HT-29 (cell line): ENCODE measurements at places on chromosomes 2 and 18. TPM values are rescaled to one million over a fixed set of nuclear protein-coding genes. Genes with fewer than 3 reads are reported as not detected.

DNA sequence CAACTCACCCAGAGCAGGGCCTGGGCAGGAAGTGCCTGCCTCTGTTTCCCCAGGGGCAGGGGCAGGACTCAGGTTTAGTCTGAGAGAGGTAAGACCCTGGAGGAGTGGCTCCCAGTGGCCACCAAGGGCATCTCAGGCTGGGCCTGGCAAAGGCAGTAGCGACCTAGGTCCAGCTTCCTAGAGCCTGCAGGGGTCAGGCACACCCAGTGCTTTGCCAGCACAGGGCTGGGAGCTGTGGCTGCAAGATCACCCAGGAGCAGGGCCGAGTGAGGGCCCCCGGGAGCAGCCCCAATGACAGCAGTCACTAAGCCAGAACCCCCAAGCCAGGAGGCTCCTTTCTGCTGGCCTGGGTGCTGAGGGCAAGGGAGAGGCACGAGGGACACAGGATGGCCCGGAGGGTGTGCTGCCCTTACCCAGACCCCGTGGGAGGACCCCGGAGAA is 8.8 kb upstream of the DUSP2 start:
- DNase-seq: peak; percentile 17

DNA sequence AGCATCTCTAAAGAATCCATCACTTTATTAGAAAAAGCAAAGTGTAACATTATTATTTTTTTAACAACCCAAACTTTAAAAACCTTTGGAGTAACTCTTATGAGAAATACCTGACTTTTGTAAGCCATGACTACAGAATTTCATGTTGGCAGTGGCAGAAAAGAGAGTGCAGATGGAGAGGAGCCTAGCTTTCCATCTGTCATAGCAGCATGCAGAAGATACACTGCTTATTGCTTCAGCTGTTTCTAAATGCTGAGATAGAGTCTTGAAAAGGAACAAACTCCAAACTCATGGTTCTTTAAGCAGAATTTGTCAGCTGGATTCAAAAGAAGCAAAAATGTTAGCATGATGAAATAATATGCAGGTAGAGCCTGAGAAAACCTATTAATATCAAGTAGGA is 1130.3 kb downstream of the DPP10 start:
- no peak for DNase-seq

DNA sequence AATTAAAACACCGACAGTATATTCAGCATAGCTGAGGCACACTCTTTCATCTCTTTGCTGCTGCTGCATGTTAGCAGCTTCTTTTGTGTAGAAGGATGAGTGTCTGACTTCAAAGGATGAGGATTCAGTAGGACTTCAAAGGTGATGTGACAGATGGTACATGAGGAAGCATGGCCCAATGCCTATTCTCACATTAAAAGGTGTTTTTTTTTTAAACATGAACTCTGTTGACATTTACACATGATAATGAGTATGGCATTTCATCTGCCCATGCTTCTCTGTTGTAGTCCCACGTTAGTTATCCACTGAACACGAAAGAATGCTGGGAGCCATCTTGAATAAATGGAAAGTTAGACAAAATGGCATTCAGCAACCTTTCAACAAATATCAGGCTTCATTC is 1950.8 kb upstream of the PIK3C3 start:
- DNase-seq: no peak

DNA sequence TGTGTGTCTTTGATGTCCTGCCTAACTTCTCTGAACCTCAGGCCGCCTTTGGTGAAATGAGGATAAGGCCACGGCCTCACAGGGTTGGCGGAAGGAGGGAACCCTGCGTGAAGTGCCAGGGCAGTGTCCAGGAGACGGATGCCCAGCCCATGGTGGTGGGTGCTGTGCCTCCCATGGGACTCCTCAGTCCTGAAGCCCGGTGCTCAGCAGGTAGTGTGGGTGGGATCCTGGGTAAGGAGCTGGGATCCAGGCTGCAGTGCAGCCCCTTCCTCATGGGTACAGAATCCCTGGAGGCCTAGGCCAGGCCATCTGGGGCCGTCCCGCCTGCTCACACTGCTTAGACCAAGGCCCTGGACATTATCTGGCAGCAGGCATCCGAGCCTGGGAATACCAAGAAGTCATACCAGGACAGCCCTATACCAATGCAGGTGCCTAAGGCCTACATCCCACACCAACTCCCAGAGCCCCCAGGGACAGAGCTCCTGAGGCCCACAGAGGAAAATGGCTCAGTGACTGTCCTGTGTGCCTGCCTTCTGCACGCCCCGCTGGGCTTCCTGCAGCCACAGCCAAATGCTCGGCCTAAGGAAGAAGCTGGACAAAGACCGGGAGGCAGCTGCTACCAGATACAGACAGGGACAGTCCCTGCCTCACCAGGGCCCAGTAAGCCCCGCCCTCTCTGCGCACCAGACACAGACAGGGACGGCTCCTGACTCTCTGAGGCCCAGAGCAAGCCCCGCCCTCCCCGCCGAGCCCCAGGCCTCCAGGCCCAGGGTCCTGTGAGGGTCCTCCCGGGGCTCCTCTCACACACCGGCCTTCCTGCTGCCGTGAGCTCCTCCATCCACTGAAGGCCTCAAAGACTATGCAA is 78.0 kb downstream of the NDUFA10 start:
- DNase-seq: no peak

GRCh38 chr18:79200546-79201268 is 131.5 kb downstream of the ATP9B start:
- DNase-seq: no peak

DNA sequence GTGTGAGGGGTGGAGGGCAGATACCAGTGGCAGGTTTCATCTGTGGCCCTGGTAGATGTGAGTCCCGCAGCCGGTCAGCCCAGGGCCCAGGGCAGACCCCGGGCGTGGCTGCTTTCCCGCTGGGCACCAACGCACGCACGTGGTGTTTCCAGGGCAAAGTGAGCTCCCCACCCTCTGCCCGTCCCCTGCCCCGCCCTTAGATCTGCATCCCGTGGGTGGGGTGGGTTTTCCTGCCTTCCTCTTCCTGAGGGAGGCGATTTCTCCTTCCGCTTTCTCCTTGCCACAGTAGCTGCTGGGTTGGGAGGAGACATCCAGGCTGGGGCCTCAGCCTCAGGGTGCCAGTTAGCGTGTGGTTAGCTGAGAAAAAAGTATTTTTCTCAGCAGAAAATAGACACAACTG is 49.6 kb downstream of the ODC1 start:
- peak; percentile 73 for DNase-seq

DNA sequence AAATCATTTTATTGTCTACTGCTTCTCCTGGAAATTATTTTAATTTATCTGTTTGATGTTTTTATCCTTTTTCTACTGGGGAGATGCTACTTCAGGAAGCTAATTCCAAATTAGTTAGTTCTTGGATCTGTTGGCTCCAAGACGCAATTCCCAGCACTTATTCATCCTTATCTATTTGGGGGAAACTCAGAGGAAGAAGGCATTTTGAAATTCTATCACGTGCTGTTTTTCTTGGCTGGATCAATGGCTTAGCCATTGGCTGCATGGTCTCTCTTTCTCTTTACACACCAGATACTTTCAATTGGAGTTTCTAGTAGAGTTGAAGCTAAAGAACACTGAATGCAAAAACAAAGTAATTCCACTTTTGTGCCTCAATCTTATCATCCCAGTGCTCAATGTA is 98.3 kb downstream of the RAPGEF4 start:
- no peak for DNase-seq

GRCh38 chr18:8084160-8084559 is 517.0 kb downstream of the PTPRM start:
- peak; percentile 68 for DNase-seq

DNA sequence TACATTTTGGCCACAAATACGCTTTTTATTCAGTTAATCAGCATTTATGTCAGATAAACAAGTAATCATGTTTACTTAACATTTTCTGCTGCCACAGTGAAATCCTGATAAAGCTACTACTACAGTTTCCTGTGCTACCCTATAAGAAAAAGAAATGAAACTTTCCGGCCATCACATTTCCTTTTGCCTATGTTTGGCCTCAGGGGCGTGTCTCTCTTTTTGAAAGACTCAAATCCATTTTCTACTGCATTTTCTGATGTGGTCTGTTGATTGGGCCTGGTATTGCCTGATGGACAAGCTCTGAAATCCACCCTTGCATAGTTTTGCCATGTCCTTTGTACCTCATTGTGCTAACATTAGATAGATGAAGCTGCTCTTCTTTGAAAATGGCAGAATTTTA is 152.6 kb downstream of the AGPS start:
- no peak for DNase-seq

DNA sequence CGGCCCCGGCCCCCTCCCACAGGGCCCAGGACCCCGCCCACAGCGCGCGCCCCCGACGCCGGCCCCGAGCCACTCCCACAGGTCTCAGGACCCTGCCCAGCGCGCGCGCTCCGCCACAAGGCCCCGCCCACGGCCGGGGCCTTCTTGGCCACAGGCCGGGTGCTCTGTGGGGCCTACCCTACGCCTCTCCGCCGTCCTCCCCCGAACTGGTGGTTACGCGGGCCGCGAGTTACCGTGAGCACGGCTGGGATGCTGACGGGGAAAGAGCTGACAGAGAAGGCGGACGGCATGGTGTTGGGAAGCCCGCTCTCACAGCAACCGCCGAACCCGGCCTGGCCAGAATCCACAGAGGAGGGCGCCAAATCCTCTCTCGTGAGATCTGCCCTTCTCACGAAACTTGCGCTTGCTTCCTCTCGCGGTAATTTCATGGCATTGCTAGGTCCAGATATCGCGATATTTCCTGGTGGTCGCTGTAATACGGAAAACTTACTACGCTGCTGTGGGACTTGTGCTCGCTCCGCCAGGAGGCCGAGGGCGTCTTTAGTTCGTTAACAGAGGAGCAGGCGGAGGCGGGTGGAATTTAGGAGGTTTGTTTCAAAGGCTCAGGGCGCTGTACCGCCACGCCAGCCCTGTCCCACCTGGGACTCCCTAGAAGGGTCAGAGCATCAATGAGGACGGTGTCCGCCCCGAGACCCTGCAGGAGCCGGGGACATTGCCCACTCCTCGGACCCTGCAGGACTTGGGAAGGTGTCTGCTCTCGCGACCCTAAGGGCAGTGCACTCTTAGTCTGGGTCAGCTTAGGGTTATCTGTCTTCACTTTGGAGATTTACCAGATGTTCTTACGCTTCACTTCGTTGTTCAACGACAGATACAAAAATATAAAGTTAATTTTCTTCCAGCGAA is at the start of gene TMEM18:
Gene TMEM18, minus strand, starts transcription at position 351 of the 903 bp plus-strand sequence. Its CDS starts 61 bp downstream, at position 290.
- DNase-seq: peak; percentile 97

DNA sequence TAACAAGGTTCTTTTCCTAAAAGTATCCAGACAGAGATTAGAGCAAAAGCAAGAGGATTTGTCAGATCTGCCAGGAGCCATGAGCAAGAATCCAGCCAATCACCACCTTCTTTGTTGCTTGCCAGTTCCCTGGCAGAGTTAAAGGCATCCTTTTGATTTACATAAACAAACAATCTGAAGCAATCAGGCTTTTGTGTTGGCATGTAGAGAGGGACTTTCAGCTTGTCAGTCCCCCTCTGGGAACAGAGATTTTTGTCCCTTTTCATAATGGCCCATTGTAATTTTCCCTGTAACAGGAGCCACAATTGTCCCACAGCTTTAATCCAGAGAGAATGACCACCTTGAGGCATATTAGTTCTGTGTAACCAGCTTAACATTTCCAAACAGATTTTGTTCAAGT is at the start of gene ERMN:
Gene ERMN, minus strand, starts transcription at position 39 of the 400 bp plus-strand sequence. CDS start 182 bp downstream, outside the sequence.
- DNase-seq: no peak

Gene RAB27B
- 4.9 and 5.4 TPM in 2 replicates for total RNA-seq

Gene DOCK10
- total RNA-seq: not detected in 2 replicates

DNA sequence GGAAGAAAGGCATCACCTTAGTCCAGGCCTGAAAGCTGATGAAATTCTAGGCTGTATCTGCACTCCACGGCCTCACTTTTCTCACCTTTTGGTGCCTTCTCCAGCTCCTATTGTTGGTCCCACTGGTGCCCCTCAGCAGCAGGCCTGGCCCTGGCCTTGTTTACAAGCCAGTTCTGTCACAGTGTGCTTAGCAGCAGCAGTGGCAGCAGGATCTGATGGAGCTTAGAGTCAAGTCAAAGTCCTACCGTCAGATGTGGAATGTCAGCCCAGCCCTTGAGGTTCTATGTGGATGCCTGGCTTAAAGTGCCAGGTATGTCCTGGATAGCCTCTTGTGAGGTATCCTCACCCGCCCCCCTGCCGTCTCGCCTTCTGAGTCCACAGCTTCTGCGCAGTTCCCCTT is 281.3 kb downstream of the SUCLG1 start:
- DNase-seq: no peak

Gene RASGRP3
- total RNA-seq: 0.41 and 1.3 TPM in 2 replicates

- DNase-seq: no peak
These were observed 23.8 kb downstream of the SMAD4 start for GRCh38 chr18:51053814-51054213.

DNA sequence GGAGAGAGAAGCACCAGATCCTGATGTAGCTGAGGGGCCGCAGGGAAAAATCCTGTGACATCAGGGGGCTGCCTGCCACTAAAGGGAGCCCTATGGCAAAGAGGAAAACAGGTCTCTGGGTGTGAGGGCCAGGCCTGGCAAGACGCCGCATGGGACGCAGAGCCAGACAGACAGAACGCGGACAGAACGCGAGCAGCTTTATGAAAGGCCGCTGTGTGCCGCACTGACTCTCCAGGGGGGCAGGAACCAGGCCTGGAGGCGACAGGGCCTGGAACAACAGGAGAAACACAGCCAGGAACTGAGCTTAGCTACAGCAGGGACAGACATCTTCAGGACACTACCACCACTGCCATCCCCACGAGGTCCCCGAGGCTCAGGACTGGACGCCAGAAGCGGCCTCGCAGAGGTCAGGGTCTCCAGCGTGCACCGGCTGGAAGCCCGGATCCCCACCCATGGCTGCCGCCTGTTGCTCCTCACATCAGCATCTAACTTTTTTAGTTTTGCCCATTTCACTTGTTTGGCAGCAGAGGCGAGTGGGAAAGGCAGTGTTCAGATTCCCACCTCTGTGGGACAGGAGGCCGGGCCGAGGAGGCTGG is 131.6 kb downstream of the VAPA start:
- DNase-seq: no peak

Gene FABP1
- 0.21 TPM in 1 of 2 replicates, not detected in the other for total RNA-seq

DNA sequence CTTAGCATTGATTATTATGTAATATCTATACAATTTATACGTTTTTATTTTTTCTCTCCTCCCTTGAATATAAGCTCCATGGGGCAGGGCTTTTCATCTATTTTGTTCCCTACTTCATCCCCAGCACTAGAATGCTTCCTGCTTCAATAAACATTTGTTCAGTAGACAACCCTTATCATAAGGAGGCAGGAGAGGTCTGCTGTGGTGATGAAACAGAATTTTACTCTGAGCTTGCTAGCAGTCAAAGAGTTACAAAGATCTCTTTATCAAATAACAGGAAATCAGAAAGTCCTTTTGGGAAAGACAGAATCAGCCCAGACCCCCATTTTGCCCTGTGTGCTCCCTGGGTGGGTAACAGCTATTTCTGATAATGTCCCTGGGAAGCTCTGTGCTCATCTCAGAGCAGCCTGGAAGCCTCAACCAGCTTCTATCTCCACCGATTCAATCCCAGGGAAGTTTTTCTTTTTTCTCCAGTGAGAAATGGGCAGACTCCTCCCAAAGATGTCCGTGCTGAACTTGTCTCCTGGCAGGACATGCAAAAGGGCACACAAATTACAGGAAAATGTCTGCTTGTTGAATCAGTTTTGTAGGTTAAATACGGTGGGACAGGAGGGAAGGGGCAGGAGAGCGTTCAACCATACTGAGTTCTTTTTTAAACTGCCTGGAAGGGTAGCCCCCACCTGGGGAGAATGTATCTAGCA is 84.7 kb upstream of the PKDCC start:
- DNase-seq: no peak

Gene CNTNAP5
- not detected in 2 replicates for total RNA-seq

- no peak for DNase-seq
These were observed 69.3 kb downstream of the MAPK4 start for GRCh38 chr18:50629148-50629631.

GRCh38 chr2:171836146-171836910 is 57.7 kb downstream of the SLC25A12 start:
- no peak for DNase-seq

Gene HYCC2
- 2.8 and 4.0 TPM in 2 replicates for total RNA-seq

Gene GBX2
- not detected in 2 replicates for total RNA-seq

Gene POTEJ
- total RNA-seq: not detected in 2 replicates
